ENCODE measurements at places on chromosomes 7 and 10.

DNA sequence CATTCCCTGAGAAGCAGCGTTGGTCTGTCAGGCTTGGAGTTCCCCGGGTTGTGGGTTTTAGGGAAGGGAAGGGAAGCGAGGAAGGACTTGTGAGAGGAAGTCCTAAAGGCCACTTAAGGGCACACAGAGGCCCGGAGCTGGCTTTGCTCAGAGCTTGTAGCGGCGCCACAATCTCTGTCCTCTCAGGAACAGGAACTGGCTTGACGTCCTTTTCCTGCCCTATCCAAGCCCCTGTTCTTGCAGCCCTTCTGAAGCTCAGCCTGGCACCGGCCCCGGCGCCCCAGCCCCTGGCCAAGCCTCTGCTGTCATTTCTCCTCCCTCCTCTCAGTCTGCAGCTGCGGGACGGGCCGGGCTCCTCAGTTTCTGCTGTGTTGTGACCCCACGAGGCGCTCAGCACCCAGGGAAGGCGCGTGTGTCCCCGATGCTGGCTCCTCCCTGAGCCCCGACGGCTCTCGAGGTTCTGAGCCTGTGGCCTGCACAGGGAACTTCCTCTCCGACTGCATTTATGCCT is at the start of gene GIMAP8:
GIMAP8 (plus strand) TSS at position 140 of the 511 bp plus-strand sequence. CDS start 16,069 bp downstream, outside the sequence.
- DNase-seq = peak; percentile 41

- no peak for DNase-seq
Observed at GRCh38 chr7:37312608-37313007, 136.1 kb downstream of the ELMO1 start.

DNA sequence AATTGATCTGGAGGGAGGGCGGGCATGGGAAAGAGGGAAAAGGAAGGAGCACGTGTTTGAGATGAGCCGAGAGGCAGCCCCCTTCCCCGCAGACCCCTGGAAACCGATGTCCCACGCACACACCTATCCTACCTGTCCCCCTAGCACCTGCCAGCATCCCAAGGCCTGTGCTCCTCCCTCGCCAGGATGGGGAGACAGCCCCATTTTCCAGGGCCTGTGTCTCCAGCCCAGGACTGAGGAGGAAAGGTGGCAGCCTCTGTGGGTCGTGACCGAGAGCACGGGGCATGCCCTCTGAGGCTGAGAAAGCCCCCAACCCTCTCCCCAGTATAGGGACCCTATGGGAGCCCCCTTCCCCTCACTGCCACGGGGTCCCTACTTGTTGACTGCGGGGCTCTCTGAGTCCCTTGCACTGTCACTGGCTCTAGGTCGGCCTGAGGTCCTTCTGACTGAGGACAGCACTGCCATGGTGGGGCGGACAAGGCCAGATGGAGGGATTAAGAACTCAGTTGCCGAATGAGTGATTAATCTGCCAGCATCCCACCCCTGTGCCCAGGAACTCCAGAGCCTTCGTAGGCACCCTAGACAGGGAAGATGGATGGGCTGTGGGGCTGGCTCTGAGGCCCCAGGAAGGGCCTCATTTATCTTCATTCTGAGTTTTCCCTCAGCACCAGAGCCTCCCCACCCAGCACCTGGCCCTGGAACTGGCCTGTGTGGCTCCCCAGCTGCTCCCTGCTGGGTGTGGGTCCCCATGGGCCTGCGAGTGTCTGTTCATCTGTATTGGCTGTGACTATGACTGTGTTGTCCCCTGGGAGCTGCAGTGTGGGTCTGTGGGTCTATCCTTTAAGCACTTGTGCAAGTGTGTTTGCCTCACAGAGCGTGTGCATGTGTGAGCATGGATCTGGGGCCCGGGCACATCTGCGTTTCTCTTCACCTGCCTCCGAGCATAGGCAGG is 26.0 kb downstream of the CRHR2 start:
- no peak for DNase-seq

DNA sequence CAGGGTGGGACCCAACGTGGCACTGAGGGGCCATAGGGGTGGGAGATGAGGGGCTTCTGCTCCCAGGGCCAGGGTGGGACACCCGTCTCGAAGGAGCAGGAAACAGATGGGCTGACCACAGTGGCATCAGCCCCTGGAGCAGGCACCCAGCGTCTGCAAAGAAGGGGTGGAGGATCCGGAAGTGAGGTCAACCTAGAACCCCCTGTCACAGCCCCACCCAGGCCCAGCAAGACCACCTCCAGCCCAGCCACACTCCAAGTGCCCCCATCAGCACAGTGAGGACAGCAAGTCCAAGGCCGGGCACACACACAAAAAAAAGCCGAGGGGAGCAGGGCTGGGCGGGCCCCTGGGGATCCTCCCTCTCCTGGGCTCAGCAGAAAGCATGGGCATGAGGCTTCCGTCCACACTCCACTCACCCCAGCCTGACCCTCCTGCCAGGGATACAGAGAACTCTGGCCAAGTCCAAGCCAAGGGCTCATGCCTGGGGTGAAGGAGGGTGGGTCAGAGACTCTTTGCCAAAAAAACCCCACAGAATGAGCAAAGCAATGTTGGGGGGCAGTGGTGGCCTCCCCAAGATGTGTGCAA is 111.0 kb downstream of the FOXL3 start:
- DNase-seq = no peak

DNA sequence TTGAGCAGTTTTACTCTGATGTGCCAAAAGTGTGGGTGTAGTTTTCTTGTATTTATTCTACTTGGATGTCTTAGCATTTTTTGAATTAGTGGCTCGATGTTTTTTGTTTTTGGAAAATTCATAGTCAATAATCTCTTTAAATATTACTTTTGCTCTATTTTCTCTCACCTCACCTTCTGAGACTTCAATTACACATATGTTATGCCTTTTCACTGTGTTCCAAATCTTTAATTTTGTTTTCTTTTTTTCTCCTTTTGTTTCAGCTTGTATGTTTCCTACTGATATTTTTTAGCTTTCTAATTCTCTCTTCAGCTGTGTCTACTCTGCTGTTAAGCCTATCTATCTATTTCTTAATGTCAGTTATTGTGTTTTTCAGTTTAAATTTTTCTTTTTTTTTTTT is 69.5 kb downstream of the ZNF503 start:
- DNase-seq = no peak

DNA sequence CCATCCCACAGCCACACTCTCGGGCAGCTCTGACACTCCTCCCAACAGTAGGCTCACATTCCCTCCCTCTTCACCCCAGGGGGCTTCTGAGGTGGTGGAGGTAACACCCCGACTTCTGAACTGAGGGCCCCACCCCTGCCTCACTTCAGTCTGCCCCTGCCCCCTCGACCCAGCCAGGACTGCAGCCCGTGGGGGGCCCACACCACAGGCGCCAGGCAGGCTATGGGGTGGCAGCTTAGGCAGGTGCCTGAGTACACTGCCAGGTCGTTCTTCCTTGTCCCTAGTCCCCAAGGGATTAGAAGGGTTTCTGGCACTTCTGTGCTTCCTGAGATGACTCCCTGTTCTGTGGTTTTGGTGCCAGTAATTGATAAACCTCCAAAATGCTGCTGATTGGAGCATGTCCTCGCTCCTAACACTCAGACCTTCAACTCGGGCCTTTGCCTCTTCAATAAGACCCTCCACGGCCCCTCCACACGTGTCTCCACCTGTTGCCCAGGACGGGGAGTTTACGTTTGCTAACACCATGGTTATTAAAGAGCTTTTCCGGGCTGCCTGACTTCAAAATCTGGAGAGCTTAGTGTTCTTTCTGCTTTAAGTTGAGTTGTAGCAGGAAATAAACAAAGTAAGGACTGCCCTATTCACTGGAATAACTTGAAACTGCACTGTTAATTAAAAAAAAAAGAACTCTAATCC is 23.8 kb upstream of the LARP4B start:
- no peak for DNase-seq

GRCh38 chr7:148852272-148852671 is 31.8 kb downstream of the EZH2 start:
- DNase-seq = no peak

- DNase-seq = no peak
Observed at GRCh38 chr7:55075464-55076021, 56.7 kb downstream of the EGFR start.

DNA sequence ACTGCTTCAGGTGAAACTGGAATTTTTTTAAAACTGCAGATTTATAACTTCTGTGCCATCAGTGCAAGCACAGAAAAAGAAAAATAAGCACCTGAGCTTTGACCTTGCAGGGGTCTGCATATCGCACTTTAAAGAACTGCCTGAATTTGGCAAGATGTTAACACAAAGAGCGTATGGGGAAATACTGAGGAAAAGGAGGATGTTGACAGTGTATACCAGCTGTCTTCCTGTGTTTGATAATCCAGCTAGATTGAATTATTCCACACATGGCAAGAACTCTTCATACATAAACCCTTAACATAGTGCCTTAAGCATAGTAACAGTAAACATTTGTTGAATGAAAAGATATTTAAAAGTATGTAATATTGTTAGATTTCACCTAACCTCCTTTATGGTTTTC is 30.0 kb downstream of the SMC3 start:
- DNase-seq = no peak

- no peak for DNase-seq
Observed at GRCh38 chr7:141027043-141027442, 12.3 kb upstream of the MRPS33 start.

DNA sequence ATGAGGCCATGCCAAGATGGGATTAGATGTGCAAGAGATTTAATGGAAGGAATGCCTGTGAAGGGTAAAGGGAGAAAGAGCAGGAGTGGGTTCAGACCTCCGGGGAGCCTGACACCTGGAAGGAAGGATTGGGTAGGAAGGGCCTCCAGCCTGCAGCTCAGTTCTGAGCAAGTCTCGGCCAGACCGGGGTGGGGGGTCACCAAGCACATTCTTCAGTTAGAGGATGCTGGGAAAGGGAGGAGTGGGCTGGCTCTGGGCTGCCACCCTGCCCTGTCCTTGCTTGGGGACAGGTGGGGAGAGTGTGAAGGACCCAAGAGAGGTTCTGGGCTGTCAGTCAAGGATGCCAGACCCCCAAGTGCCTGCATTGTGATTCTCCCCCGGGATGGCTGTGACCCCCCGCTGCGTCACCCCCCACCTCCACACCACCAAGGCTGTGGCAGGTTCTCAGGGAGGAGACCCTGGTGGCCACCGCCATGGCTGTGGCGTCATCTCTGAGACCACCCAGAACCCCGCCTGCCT is 16.5 kb upstream of the PRKAG2 start:
- DNase-seq = no peak

DNA sequence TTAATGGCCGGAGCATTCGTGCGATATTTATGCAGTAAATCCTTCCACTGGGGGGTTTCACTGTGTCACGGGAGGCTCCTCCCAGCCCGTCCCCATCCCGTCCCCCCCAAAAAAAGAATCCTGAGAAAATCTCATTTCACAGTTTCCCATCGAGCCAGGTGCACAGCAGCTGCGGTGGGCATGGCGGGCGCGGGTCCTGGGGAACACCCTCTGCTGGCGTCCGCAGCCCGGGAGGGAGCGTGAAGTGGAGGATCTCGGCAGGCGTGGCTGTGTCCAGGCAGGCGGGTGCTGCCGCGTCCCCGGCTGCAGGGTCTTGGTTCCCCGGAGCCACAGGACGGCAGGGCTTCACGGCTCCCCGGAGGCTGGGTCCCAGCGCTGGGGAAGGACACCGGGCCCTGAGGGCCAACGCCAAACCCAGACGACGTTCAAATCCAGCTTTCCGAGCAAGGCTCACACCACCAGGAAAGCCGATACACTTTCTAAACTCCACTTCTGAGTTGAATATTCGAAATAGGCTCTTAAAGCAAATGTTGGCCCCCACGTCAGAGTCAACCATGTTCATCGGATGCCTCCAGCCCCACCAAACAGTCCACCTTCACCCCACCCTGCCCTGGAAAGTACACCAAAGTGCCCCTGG is 55.7 kb downstream of the PDGFA start:
- no peak for DNase-seq

GRCh38 chr7:131493581-131493980 is 62.8 kb downstream of the PODXL start:
- no peak for DNase-seq

GRCh38 chr7:26624431-26624830 is 240.0 kb downstream of the SKAP2 start:
- no peak for DNase-seq

- no peak for DNase-seq
Observed at GRCh38 chr10:13068071-13068470, 31.9 kb upstream of the OPTN start.

GRCh38 chr10:132939957-132940790 is 2.2 kb downstream of the CFAP46 start:
- no peak for DNase-seq

GRCh38 chr7:143447466-143447865 is 4.2 kb downstream of the TAS2R60 start:
- DNase-seq = no peak

- no peak for DNase-seq
Observed at GRCh38 chr10:77784856-77785255, 141.7 kb downstream of the DLG5 start.

GRCh38 chr7:94605031-94605430 is 50.9 kb downstream of the SGCE start:
- DNase-seq = no peak

GRCh38 chr7:155598810-155599210 is 45.7 kb upstream of the RBM33 start:
- DNase-seq = peak; percentile 68

DNA sequence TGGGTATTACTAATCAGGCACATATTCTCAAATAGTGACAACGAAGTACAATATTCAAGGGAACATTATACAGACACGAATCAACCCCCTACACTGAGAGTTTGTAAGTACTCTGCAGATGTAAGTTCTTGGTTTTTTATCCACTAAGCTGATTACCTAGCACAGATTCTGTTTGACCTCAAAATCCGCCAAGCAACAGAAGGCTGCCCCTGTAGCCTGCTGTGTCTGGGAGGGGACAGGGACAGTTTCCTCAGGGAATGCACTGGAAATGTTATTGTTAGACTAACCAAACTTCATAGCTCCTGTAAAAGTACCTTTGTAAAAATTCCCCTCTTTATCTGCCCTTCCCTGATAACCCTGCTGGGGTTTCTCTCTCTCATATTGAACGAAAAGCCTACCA is 45.2 kb upstream of the ZRANB1 start:
- DNase-seq = no peak

- DNase-seq = no peak
Observed at GRCh38 chr7:108026116-108026515, 23.2 kb upstream of the LAMB1 start.

Data from stimulated activated CD8-positive, alpha-beta memory T cell treated with anti-CD3 and anti-CD28 coated beads, Interleukin-7, amount 100 ng/mL, for 4 hours (primary cell).